Hepatocyte (in vitro differentiated cells): ENCODE measurements at places on chromosomes 3 and 15.

DNA sequence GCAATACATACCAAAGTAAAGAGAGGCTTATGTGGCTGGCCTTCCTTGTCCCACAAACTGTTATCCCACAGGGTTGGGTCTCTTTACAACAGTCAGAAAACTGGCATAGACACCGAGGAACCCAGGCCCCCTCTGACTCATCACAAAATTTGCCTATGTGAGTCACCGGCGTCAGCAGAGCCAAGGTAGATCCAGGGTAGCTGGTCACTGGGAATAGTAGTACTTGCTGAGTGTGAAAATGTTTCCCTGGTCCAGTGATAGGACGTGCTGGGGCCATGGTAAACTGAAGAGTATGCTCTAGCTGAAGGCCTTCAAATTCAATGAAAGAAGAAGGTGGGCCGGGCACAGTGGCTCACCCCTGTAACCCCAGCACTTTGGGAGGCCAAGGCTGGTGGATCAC, 27.1 kb upstream of the SKIL start:
- peak; percentile 69 for DNase-seq

DNA sequence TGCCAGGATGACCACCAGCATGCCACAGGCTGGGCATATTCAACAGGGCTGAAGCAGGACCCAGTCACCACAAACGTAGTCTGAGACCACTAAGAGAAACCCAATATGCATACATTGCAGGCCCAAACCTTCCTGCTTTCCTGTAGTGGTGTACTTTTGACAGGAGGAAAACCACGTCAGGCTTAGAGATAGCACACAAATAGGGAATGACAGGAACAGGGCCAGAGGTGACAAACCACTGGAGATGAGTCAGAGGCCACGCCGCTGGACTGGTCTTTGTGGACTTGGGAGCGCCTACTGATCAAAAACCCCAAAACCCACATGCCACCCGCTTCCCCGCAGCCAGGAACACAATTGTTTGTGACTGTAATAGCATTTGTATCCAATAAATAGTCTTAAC, 3.6 kb upstream of the EFCAB12 start:
- DNase-seq, result no peak

- DNase-seq, result no peak
Observed at GRCh38 chr15:51356147-51356546, 14.7 kb downstream of the GLDN start.

- DNase-seq, result peak; percentile 73
Observed at GRCh38 chr15:99105514-99106341, 848 bp downstream of the SYNM start.

DNA sequence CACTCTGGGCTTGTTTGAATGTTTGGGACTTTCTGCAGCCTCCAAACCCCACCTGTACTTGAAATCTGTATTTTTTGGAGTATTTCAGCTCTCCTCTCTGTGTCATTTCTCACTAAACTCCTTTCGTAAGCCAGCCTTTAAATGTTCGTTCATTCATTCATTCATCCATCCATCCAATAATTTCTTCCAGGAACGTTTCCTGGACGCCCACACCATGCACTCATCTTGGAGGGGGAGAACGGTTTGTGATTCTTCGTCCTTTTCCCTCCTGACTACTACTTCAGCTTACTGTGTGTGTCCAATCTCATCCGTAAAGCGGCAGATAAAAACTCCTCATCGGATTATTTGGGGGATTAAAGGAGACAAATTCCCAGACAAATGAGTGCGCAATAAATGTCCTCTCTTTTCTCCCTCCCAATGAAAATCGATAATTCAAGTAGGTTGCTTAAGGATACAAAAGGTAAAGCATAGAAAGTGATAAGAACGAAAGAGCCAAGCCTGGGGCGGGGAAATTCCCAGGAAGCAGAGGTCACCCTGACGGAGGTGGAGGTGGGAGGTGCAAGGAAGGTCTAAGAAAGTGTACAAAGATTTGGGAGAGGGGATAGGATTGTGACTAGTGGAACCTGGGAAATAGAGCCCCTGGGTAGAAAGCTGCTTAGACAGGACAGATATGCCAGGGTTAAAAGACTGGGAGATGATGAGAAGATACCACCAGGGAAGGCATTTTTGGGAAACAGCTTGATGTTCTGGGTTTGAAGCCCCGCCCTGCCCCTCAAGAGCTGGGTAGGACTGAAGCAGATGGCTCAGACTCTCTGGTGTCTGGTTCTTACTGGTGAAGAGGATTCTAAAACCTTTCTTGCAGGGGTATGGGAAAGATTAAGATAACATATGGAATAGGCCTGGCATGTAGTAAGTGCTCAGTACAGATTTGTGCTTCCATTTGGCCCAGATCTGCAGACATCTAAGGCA, 896 bp upstream of the KLHL25 start:
- no peak for DNase-seq

- DNase-seq, result no peak
Observed at GRCh38 chr3:105807701-105808100, 61.1 kb downstream of the CBLB start.
